ENCODE measurements at places on chromosomes 11 and 22. TPM values are rescaled to one million over a fixed set of nuclear protein-coding genes. Genes with fewer than 3 reads are reported as not detected.
A peak's percentile ranks its signal among the peaks of the same experiment; 100 is the strongest.

DNA sequence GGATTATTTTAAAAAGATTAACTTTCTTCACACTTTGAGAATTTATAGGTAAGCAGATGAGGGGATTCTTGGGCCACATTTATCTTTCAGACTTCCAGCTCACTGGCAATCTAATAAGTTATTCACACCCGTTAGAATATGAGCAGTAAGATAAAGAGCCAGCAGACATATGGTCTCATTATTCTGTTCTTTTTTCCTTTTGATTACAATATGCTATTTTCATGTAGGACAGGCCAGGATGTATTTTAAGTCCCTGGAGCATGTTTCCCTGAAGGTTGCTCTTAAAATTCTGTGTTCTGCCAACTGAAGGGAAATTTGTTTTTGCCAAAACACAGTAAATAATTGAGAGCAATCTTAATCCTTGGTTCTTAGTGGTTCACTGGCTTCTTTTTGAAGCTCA is 22.2 kb downstream of the PDHX start:
- DNase-seq = no peak

DNA sequence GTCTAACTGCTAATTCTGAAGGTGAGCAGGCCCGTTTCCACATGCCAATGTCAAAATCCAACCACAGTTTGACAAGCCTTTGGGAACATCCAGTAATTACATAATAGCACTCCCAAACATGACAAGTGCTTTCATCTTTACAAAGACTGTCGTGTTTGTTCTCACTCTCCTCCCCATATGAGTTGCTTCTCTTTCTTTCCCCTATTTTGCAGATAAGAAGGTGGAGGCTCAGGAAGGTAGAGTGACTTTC is 55.9 kb upstream of the CD44 start:
- no peak for DNase-seq

DNA sequence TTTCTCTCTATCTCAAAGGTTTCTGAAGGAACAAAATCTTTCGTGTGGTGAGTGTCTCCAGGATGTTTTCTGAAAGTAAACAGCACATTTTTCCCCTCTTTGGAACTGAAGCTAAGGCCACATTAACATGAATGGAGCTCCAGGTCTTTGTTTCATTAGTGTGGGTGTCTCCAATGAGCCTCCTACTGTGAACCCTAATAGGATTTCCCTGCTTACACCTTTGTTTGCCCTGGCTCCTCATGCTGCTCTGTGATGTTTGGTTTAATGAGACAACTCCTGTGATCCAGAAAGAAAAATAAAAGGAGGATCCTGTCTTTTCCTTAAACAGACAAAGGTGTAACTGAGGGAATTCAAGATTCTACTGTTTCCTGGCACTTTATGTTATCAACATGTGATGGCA is 76.9 kb upstream of the SLC6A5 start:
- DNase-seq = no peak

GRCh38 chr11:42234451-42234951 is 775.0 kb upstream of the LRRC4C start:
- DNase-seq = no peak

GRCh38 chr11:130420478-130421198 is 7.8 kb downstream of the ADAMTS8 start:
- peak; percentile 76 for DNase-seq

Gene P2RY2
- polyA plus RNA-seq = 1.1 TPM

Gene NPTXR
- polyA plus RNA-seq = 7.0 TPM

Gene SCGB2A2
- not detected for polyA plus RNA-seq

Data from left lung (tissue), 14 donors.